ENCODE measurements at places on chromosomes 7 and 10.

DNA sequence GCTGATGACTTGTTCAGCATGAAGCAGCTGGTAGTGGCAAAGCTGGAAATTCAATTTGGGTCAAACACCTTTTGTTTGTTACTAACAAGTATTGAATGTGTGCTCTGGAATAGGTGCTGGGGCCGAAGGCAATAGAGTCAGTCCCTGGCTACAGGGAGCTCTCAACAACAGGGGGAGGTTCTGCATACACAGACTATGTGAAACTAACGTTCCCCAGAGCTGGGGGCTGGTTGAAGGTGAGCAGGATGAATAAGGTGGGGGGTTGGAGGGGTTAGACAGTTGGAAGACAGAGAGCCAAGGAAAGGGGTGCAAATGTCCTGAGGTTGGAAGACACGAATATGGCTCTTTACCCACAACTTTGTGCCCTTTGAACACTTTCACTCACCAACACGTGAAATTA is 84.1 kb upstream of the PLPP4 start:
- DNase-seq: no peak

- no peak for DNase-seq
Measured at GRCh38 chr7:83534488-83534887, 114.5 kb downstream of the SEMA3E start.

DNA sequence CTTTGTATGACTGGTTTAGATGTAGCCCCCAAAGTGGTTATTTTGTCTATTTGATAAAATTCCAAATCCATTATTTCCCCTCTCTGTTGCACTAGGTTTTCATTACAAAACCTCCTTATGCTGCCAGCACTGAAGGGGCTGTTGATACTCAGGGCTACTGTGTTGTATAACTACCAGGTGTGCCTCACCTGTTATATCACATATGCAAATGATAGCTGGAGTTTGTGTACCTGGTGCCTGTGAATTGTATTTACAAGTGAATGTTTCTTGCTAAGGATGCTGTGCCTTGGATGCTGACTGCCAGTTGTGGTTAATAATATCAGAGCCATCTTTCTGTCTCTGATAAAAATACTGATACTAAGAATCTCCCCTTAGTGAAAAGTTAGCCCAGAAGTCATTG is 84.8 kb upstream of the CCDC6 start:
- DNase-seq: no peak

DNA sequence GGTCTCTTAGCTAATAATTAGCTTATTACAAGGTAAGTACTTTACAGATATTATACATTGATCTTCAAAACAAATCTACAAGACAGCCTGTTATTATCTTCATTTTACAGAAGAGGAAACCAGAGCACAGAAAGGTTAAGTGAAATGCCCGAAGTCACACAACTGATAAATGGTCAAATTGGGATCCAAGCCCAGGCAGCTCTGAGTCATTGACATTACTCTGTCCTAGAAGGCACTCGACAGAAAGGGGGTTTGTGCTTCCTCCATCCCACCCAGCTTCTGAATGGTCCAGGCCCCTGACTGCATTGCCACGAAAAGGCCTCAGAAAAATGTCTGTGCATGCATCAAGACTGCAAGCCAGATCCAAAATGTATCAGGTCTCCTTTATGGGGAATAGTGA is 81.3 kb upstream of the ZNF438 start:
- no peak for DNase-seq

- no peak for DNase-seq
Measured at GRCh38 chr7:157904211-157904865, 567.5 kb downstream of the DNAJB6 start.

DNA sequence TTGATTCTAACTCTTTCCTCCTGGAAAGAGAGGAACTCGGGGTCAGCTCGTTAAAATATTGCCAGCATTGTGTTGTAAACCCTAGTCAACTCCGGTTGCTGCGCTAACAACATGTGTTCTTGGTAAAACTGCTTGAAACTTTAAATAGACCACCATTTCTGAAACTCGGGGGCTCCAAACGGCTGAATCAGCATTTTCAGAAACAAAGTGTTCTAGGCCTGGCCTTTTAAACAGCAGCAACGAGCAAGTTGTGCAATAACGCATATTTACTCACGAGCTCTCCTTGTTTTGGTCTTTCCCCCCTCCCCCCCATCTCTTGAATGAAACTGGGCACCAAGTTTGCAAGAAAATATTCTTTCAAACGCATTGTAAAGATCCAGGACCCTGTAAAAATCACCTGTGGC is 9.2 kb upstream of the GRB10 start:
- DNase-seq: no peak

DNA sequence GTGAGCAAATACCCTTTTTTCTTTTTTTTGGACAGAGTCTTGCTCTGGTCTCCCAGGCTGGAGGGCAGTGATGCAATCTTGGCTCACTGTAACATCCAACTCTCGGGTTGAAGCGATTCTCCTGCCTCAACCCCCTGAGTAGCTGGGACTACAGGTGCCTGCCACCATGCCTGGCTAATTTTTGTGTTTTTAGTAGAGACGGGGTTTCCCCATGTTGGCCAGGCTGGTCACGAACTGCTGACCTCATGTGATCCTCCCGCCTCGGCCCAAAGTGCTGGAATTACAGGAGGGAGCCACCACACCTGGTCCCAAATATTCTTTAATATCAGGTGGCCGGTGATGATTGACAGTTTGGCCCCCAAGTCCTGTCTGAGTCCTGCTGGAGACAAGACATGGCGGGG is 6.6 kb downstream of the LAT2 start:
- no peak for DNase-seq

DNA sequence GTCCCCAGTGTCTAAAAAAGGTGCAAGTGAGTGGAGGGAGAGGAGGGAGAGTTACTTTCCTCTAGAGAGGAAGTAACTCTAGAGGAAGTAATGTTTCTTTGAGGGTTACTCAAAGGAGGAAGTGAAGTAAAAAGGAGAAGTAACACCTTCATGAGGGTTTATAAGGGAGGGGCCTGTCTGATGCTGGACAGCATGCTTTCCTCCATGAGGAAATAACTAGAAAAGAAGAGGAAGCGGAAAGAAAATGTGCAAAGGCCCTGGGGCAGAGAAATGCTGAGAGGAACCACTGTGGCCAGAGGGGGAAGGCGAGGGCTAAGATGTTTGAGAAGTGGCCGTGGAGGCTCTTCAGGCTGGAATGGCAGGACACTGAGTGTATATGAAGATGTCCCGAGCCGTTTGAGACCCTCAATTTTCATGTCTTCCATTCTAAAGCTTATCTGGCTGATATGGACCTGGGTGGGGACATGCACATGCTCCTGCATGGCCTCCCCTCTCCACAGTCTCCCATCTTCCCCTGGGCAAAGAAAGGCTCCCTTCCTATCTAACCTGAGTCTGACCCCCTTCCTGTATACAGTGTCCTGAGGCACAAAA is 3.4 kb upstream of the SLC18A2 start:
- DNase-seq: no peak

DNA sequence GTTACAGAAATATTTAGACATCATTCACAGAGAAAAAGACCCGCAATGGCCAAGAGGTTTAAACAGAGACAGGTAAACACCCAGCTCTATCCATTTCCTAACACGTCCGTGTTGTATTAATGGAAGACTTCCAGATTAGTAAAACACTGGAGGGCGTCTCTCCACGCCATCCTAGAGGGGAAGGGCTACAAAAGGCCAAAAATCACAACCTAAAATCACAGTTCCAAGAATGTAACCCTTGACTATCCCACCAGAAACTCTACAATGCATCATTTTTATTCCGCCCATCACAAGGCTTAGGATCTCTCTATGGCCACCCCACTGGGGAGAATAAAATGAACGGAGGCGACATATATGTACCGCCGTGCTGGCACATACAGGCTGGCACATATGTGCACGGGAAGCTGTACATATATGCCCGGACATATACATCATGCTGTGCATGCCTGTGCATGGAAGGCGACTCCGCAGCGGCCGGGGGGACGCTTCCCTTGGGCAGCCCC is 734 bp downstream of the PCLO start:
- no peak for DNase-seq

GRCh38 chr10:69893271-69893900 is 91.7 kb downstream of the COL13A1 start:
- no peak for DNase-seq

DNA sequence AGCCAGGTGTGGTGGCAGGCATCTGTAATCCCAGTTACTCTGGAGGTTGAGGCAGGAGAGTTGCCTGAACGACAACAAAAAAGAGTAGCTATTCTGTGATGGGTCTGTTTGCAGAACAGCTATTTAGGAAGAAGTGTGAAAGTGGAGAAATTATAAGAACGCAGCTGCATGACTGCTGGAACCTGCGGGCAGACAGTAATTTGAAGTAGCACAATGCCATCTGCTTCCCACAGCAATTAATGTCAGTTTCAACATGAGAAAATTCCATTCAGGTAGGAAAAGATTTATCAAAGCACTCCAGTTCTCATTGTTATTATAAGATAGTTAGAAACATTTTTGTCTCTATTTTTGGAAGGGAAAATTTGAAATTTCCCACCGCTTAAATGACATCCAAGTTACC is 21.5 kb downstream of the LAMB1 start:
- DNase-seq: no peak

DNA sequence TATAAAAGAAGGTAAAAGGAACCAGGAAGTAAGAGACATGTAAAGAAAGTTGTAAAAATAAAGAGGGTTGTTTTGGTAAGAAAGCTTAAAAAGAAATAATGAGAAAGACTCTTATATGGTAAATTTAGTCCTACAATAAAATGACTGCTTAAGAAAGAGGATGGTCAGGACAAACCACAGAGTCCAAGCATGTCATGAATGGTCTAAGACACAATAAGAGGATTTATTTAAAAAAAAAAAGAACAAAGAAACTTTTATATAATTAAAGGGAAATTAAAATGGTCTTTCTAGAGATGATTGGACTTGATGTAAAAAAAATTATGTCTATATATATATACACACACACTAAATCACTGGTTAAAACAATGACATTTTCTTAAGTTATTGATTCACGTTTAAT is 18.2 kb downstream of the ATAD1 start:
- DNase-seq: no peak

- DNase-seq: no peak
Measured at GRCh38 chr7:143504215-143504936, 26.7 kb downstream of the TAS2R41 start.

GRCh38 chr7:30136117-30136731 is 1.4 kb downstream of the MTURN start:
- no peak for DNase-seq

GRCh38 chr7:138169441-138169851 is 93.2 kb downstream of the AKR1D1 start:
- no peak for DNase-seq

- DNase-seq: no peak
Measured at GRCh38 chr7:18179093-18179492, 151.4 kb upstream of the PRPS1L1 start.

DNA sequence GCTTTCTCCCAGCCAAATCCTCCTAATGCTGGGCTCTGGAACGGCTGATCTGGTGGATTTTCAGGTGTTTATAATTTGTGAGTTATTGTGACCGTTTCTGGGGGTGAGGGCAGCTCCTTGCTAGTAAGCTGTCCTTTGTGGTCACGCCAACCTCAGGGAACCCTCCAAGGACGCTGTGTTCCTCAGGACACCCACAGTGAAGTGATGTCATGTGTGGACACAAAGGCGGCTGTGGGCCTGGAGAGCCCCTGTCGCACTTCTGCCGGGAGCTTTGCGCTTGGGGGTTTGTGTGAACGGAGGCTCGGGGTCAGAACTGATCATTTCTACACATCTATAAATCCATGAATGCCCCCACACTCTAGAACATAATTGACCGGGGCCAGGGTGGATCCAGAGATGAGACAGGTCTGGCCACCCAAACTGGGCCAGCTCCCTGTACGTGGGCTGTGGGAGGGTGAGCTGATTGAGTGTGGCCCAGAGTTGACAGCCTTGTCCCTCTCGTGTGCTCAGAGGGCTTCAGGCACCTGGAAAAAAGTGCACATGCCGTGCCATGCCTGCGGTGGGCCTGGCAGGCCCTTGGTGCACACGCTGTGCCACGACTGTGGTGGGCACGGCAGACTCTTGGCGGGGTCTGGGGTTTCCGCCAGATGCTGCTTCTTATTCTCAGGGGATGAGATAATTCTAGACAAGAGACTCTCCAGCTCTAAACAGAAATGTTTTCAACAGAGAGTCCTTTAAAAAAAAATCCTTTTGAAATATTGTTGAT is 130.2 kb downstream of the VIPR2 start:
- no peak for DNase-seq

DNA sequence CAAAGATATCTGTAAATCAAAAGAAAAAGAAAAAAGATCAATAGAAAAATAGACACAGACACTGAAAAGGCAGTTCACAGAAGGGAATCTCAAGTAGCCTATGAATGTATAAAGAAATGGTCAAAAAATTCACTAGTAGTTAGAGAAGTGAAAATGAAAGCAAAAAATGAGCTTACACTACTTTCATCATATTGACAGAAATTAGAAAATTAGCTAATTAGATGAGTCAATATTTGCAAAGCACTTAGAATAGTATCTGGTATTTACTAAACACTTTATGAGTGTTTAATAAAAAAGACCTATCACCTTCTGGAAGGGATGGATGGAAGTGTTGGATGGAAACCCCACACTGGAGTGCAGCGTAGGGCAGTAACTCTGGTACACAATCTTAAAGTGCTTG is 1.7 kb upstream of the CFAP58 start:
- no peak for DNase-seq

GRCh38 chr7:47387506-47387905 is 194.4 kb downstream of the TNS3 start:
- DNase-seq: no peak

DNA sequence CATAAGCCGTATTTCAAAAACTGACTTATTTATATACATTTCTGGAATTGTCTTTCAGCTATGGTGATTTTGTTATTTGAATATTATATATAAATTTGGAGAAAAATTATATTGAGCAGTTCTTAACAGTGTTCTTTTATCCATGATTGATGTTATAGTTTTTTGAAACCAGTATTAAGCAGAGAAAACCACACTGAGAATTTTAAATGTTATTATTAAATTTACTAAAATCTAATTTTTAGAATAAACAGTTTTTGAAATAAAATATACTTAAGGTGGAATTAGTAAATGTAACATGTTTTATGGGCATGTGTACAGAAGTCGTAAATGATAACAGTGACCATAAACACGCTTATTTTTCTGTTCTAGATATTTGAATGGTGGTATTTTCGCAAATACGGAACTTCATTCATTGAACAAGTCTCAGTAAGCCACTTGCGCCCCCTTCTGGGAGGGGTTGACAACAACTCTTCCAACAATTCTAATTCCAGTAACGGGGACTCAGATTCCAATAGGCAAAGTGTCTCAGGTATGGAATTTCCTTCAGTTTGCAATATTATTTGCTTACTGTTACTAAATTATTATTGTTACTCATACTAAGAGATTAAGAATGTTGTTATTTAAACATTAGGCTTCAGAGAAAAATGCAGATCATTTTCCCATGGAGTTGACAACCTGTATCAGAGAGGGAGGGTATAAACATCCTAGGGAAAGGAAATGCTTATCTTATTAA is 166.1 kb downstream of the ST7 start:
- peak; percentile 66 for DNase-seq

GRCh38 chr7:140349144-140349771 is 49.1 kb downstream of the SLC37A3 start:
- no peak for DNase-seq

GRCh38 chr7:99109108-99110051 is 34.5 kb downstream of the SMURF1 start:
- no peak for DNase-seq
